Smooth muscle cell of the umbilical artery (primary cell): ENCODE measurements at places on chromosomes 11 and 22. TPM values are rescaled to one million over a fixed set of nuclear protein-coding genes. Genes with fewer than 3 reads are reported as not detected.

Gene POTEH
- total RNA-seq: not detected in 2 replicates

Gene MIOX
- not detected in 2 replicates for total RNA-seq

Gene CD3G
- not detected in 2 replicates for total RNA-seq

Gene GGT5
- 0.23 and 1.2 TPM in 2 replicates for total RNA-seq

Gene C11orf91
- total RNA-seq: not detected in 2 replicates

Gene MFNG
- total RNA-seq: 0.28 and 0.59 TPM in 2 replicates

Gene PDGFB
- total RNA-seq: under 0.01 and 0.05 TPM in 2 replicates

Gene SCT
- total RNA-seq: not detected in 2 replicates

Gene CLDN5
- 0.74 and 0.89 TPM in 2 replicates for total RNA-seq

Gene CBL
- 12.2 and 25.3 TPM in 2 replicates for total RNA-seq

Gene MS4A15
- total RNA-seq: not detected in 2 replicates

Gene KCNJ5
- total RNA-seq: not detected in 2 replicates

Gene OTOG
- not detected in 2 replicates for total RNA-seq

Gene SLC17A6
- total RNA-seq: not detected in 2 replicates

Gene P4HA3
- 116 and 240 TPM in 2 replicates for total RNA-seq

Gene FERMT3
- 0.30 and 1.7 TPM in 2 replicates for total RNA-seq

Gene ARHGAP20
- total RNA-seq: 1.8 and 4.5 TPM in 2 replicates

Gene CADM1
- 8.4 and 65.3 TPM in 2 replicates for total RNA-seq

Gene PGA5
- total RNA-seq: not detected in 2 replicates

Gene RNF215
- total RNA-seq: 38.4 and 50.2 TPM in 2 replicates
